ENCODE measurements at places on chromosomes 13 and 19.

DNA sequence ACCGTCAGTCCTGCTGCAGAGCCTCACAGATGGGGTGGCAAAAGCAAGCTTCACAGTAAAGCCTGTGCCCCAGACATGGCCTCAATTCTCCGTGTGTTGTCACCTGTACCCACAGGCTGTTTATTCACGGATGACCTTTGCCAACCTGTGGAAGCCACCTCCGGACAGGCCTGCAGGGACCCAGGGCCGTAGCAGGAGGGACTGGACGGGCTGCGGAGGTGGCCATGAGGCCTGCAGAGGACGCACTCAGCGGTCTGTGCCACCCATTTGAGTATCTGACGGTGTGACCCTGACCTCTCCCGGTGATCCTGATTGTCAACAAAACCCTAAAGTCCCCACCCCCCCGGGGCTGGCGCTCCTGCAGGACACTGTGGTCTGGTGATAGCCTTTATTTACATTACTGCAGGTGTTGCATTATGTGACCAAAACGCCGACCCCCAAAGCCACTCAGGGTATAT, 7.8 kb upstream of the KLF16 start:
- DNase-seq, result peak; percentile 9

GRCh38 chr19:13078897-13079541, 23.6 kb downstream of the LYL1 start:
- peak; percentile 77 for DNase-seq

DNA sequence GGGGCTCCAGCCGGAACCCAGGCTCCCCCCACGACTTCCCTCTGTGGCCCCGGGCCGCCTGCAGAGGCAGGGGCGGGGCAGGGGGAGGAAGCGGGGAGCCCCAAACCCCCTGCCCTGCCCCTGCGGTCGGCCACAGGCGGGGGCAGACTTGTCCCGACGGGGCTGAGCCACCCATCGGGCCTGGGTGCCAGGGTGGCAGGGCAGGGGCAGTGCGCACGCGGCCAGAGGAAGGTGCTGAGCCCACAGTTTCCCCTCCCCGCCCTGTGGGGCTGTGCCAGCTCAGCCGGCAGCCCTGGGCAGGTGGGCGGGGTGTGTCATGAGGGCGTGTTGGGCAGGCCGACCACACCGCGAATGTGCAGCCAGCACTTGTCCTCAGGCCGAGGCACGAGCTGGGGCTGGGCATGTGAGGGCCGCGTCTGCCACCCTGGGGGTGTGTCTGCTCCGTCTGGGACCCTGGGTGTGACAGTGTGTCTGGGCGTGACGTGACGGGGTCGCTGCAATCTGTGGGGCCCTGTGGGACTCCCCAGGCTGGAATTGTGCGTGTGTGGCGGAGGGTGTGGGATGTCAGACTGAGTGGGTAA, 17.7 kb downstream of the CCDC97 start:
- DNase-seq, result peak; percentile 92

GRCh38 chr13:80921971-80922370, 581.0 kb upstream of the SPRY2 start:
- no peak for DNase-seq

Data from stomach (tissue), 19 donors.